ENCODE measurements at places on chromosomes 12 and 14.

DNA sequence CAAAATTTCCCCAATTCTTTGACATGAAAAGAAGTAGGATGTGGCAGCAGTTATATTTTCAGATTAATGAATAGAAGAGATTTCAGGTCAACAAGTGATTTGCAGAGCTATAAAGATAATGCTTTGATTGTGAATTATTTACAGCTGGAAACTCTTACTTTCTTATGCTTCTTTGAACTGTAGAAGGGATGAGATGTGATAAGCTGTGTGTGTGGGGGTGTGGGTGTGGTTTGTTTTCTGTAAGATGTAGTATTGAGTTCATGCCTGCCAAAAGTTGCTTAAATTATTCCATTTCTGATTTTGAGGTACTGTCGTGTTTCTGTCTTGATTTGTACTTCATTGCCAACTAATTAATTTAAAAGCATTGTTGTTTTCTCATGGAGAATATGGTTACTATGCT lies 22.7 kb downstream of the AEBP2 start:
- no peak for DNase-seq

DNA sequence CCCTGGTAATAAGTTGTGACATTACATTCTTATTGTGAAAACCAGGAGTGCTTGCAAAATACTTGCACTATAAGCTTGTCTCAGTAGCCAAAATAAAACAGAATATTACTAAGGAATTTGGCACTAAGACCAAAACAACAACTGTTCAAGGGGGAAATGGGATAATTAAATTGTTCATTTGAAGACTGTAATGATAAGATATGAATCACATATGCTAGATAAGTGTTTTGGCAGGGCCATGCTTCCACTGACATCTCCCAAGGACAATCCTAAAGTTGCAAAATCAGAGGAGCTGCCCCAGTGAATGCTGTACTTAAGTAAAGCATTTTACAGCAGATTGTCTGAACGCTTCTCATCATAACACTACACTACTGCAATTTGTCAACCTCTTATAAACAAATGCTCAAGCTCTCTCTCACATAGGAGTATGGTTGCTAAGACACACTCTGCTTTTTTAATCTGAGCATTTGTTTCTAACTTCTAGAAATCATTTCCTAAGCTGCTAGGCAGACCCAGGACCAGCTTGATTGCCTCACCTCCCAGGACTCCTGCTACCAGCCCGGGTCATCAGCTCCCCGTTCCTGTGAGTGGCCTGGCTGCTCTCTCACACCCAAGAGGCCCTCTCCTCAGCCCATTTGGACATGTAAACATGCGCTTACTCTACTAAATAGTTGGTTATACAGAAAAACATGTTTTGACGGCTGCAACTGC lies 191.5 kb downstream of the PAX9 start:
- no peak for DNase-seq

DNA sequence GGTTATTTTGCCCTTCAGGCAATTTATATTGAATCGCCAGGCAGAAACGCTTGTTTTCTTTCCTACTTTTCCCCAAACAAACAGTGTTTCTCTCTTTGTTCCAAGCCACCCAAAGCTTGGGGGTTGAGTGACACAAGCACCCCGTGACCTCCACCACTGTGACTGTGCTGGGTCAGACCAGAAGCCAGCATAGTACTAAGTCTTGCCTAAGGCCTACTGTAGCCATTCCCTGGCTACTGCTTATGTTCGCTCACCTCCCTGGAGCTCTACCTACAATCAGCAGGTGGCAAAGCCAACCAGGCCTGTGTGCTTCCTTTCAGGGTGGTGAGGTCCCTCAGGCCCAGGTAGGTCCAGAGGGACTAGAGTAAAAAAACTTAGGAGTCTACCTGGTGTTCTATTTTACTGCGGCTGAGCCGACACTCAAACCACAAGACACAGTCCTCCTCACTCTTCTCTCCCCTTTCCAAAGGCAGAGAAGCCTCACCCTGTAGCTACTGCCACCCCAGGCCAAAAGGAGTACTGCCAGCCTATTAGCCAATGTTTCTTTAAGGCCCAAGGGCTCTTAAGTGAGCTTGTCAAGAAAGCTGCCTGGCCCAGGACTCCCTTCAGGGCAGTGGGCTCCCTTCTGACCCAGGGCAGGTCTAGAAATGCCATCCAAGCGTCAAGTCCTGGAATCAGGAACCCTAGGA lies 411.8 kb upstream of the MIS18BP1 start:
- no peak for DNase-seq

DNA sequence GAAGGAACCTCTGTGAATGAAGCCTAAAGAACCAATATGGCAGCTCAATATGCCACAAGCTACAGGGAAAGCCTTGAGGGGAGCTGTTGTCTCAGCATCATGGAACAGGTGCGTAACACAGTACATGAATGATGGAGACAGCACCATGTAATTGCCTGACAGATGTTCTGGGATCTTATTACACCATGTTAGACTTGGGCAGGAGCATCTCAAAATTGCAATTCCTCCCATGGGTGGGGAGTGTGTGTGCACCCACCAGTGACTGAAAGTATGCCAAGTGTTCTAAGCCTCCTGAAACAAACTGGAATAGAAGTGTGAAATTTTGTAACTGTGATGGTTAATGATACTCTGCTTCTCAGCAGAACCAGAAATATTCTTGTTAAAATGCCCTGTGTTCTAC lies 151.0 kb upstream of the SRRM4 start:
- no peak for DNase-seq

- peak; percentile 82 for DNase-seq
Measured at GRCh38 chr12:53999559-54000115, 324 bp upstream of the HOXC9 start.

- peak; percentile 75 for DNase-seq
Measured at GRCh38 chr12:124861492-124861891, 2.2 kb downstream of the SCARB1 start.

GRCh38 chr12:6383572-6384498 lies at the start of gene LTBR:
TSS of gene LTBR (plus strand) at chr12:6384162. CDS start at chr12:6384359, 197 bp downstream.
- DNase-seq, result peak; percentile 91
